CD4-positive, alpha-beta memory T cell (primary cell): ENCODE measurements at places on chromosomes 11 and 22.

GRCh38 chr22:45882881-45883810, 93.8 kb downstream of the WNT7B start:
- DNase-seq = no peak

DNA sequence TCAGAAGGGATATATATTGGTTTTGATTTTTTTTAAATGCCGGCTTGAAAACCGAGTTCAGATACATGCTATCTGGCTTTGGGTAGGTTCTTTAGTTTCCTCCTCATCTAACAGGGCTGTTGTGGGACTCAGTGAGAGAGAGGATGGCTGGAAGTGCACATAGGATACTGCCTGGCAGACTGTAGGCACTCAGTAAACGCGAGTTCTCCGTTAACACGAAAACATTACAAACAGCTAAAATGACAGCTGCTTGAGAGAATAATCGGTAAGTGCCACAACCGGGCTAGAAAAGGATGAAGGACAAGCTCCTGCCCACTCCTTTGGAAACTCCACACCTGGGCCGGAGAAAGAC, 369 bp downstream of the XRRA1 start:
- DNase-seq = no peak

DNA sequence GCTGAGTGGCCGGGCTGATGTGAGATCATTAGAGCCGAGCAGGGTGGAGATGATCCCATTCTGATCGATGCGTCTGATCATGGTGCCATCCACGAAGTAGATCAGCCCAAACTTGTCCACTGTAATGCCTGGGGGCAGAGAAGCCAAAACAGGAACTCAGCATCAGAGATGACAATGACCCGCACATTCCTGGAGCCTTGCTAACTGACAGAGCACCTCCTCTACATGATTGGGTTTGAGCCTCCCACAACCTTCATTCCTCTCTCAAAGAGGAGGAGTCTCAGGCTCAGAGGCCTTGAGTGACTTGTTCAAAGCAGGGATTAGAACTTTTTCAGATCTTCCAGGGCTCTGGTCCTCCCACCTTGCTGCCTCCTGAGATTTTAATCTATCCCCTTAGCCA, 133.7 kb upstream of the NARS2 start:
- no peak for DNase-seq

GRCh38 chr22:30858976-30859713, 109.4 kb downstream of the MORC2 start:
- DNase-seq = no peak

- no peak for DNase-seq
Observed at GRCh38 chr11:126137136-126137535, 74.3 kb downstream of the RPUSD4 start.

GRCh38 chr11:60971520-60971919, at the start of gene CD6:
TSS of gene CD6 (plus strand) at chr11:60971680. CDS start at chr11:60971866, 186 bp downstream.
- DNase-seq = peak; percentile 74

- no peak for DNase-seq
Observed at GRCh38 chr11:123562158-123562557, 92.3 kb downstream of the SCN3B start.
